ENCODE measurements at places on chromosomes 16 and 17.
A peak's percentile ranks its signal among the peaks of the same experiment; 100 is the strongest.

DNA sequence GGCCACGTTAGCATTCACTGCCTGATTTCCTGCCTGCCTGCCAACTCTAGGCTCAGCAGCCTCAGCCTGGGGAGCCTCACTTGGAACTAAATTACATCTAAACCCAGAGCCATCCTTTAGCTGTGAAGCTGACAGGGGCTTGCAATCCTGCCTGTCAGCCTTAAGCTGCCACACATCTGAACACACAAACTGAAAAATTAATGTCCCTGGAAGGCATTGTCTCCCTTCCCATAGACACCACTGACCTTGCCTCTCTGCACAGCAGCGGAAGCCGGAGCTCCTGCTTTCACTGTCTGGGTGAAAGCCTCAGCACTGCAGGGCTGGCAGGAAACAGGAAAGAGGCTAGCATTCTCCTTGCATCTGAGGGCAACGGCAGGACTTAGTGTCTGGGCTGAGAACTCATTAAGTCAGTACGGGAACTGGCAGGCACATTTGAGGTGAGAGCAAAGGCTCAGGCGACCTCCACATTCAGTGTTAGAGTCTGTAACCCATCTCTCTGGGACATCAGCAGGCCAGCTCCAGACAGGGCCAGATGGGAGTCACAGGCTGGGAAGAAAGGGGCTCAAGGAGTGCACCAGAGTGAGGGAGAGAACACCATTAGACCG is 452.4 kb upstream of the C16orf82 start:
- DNase-seq = no peak

- no peak for DNase-seq
Measured at GRCh38 chr16:28288114-28288513, 4.2 kb upstream of the SBK1 start.

- DNase-seq = peak; percentile 94
Measured at GRCh38 chr16:10876799-10877341, at the start of gene CIITA. Gene CIITA (plus strand): TSS chr16:10877202. CDS start chr16:10877331, 129 bp downstream.

DNA sequence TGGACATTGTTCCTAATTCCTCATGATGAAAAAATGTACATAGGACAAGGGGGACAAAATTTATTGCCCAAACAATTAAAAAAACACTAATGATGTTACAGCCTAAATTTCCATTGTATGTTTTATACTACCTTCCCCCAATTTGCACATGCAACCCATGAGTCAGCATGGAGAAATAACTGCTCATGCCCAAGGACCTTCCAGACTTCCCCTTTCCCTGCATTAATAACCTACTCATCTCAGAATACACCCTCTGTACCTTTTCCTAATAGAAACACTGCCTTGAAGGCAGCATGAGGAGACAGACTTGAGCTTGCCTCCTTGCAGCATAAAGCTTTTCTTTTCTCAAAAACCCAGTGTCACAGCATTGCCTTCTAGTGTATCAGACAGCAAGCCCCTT is 2402.8 kb downstream of the TP53TG3F start:
- no peak for DNase-seq

- DNase-seq = no peak
Measured at GRCh38 chr16:380762-381011, 1.1 kb downstream of the PGAP6 start.

GRCh38 chr17:77679589-77679988 is 278.9 kb upstream of the TNRC6C start:
- no peak for DNase-seq

GRCh38 chr16:67730326-67730725 is 11.2 kb upstream of the GFOD2 start:
- DNase-seq = no peak

- DNase-seq = no peak
Measured at GRCh38 chr17:1324201-1324771, 44.8 kb downstream of the TRARG1 start.

DNA sequence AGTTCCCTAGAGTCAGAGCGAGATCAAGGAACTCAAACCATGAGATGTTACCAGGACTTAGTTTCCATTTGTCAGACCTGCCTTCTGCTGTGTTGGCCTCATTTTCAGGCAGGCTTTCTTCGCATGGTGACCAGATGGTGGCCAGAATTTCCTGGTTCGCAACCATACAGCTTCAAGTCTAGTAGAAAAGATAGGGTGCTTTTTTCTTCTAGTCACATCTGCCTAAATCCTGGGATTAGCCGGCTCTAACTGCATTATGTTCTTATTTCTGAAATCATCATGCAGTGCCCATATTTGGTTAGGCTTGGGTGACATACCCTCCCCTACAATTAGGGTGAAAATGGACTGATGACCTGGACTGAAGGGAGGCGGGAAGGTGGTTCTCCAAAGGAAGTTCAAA is 131.5 kb downstream of the SHISA9 start:
- no peak for DNase-seq

- no peak for DNase-seq
Measured at GRCh38 chr16:62149631-62150030, 113.4 kb upstream of the CDH8 start.

GRCh38 chr17:44071198-44071520 is 624 bp downstream of the G6PC3 start:
- DNase-seq = no peak

DNA sequence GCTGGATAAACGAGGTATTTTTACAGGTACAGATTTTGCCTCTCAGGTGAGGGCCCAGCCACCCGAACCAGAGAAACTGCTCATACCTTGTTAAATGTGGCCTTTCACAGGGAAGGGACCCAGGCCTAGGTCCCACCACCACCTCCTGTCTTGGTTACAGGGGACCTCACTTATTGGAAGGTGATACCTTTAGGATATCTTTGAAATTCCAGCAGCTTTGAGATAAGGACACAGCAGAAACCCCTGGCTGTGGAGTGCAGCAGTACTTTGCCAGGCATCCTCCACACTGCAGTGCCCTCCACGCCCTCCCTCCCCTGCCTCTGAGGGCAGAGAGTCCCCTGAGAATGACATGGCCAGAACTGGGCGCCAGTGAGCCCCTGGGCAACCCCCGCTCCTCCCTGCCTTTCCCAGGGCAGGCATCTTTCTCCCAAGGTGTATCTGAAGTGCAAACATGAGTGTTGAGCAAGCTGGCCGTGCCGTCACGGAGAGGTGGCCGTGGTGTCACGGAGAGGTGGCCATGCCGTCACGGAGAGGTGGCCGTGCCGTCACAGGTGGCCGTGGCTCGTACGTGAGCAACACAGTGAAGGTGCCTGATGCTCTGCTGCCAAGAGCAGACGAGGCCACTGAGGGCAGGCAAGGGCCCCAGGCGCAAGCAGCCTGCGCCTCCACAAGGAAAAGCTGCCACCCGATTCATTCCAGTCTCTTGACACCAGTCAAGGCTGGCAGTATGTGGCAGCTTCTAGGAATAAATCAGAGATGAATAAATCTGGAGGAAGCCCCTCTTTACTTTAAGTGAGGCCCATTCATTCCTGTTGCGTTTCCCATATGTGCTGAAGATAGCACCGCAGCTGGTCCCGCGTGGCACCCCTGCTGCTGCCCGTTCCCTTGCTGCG is 134.5 kb upstream of the CHMP6 start:
- no peak for DNase-seq

GRCh38 chr16:68190081-68190480 is 45.8 kb downstream of the ESRP2 start:
- DNase-seq = no peak

- DNase-seq = no peak
Measured at GRCh38 chr17:48549281-48549630, 4.3 kb upstream of the HOXB2 start.

DNA sequence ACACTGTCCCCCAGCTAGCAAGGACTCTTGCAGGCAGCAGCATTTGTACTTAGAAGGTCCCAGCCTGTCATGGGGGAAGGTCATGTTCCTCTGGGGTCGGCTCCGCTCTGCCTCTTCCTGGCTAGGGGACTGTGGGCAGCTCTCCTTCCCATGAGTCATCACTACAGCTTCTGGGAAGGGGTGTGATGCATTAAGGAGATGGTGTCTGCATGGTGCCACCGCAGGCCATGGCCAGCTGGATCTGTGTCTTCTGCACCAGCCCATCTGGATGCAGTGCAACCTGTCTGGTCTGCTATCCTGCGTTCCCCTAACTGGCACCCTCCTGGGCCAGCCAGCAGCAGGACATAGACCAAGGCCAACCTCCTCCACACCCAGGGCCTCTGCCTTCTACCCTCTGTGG is 6.3 kb downstream of the STARD3 start:
- DNase-seq = no peak

DNA sequence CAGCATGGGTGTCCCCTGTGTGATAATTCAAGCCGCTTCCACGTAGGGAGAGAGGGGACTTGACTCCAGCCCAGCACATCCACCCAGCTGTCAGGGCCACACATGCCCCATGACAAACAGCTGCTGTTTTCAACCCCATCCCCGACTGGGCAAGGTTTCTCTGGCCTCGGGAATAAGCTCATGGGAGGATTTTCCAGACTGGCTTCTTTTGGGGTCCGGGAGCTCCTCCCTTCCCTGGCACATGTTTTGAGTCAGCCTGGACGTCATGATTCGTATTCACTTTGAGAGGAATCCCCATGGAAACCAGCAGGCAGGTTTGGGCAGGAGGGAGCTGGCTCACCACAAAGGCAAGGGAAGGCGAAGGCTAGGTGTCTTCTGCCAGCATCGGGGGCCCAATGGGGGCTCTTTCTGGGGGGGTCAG is 156.4 kb downstream of the CMIP start:
- DNase-seq = no peak
